ENCODE measurements at places on chromosomes 16 and 17. TPM values are rescaled to one million over a fixed set of nuclear protein-coding genes. Genes with fewer than 3 reads are reported as not detected.

NT5M gene
- total RNA-seq = 3.5 TPM

SEC14L1 gene
- total RNA-seq = 98.0 TPM

EPX gene
- not detected for total RNA-seq

SYNGR3 gene
- 20.8 TPM for total RNA-seq

KRT39 gene
- total RNA-seq = not detected

SBK1 gene
- total RNA-seq = 4.4 TPM

CCL8 gene
- total RNA-seq = not detected

CTRB1 gene
- total RNA-seq = not detected

KRTAP16-1 gene
- total RNA-seq = not detected

Measured in T-helper 1 cell treated with Interleukin-12 subunit alpha and Interleukin-12 subunit beta and Interleukin-4 antibody, amounts not matched to agents 30 ng/mL and 1 ng/mL, for 36 hours (primary cell).